ENCODE measurements at places on chromosomes 11 and 22.

DNA sequence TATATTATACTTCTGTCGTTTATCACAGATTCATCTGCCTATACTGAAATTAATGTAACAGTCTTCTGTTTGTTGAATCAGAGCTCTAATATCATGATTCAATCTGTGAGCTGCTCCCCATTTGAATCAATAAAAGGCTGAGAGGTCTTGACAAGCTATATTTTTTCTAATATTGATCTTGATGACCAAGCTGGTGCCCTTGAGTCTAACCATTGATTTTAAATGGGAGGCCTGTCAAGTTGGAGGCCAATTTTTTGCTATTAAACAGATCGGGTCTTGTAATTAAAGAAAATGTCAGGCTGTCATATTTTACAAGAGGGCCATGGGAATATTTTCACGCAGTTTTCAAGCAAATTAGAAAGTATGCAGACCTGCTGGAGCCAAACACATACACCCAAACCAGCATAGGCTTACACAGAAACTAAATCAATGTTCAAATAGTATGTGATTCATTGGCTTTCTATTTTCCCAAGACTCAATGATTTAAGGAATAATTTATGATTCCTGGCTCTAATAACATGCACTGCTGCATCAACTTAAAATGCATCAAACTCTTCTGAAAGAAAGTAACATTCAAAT lies 286.9 kb downstream of the CNTN5 start:
- no peak for DNase-seq

- DNase-seq = no peak
Observed at GRCh38 chr22:35601743-35602615, 15.2 kb downstream of the MB start.

DNA sequence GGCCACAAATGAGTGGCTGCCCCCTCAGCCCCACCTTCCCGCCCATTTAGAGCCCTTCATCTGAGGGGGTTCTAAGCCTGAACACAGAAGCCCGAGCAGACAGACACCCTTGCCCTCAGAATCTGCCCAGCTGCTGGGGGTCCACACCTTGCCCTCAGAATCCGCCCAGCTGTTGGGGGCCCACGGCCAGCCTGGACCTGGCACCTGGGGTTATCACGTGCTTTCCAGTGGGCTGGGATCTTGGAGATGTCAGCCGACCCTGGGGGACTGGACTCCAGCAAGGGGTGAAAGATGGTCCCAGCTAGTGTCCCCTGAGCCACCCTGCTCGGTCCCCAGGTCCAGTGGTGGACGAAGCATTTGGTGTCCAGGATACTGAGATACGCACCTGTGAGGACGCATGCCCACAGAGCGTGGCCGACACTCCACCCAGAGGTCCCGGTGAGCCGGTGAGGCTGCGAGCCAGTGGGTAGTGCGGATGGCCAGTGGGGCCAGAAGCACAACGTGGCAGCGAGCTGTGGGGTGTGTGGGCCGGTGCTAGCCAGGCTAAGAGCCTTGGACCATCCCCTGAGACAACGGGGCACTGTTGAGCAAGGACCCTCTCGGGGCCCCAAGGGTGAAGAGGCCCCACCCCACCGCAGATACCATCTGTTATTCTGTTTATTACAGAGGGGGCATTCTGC lies 3.1 kb upstream of the CTSD start:
- no peak for DNase-seq

GRCh38 chr11:63227521-63228107 lies 15.8 kb downstream of the SLC22A25 start:
- DNase-seq = no peak

DNA sequence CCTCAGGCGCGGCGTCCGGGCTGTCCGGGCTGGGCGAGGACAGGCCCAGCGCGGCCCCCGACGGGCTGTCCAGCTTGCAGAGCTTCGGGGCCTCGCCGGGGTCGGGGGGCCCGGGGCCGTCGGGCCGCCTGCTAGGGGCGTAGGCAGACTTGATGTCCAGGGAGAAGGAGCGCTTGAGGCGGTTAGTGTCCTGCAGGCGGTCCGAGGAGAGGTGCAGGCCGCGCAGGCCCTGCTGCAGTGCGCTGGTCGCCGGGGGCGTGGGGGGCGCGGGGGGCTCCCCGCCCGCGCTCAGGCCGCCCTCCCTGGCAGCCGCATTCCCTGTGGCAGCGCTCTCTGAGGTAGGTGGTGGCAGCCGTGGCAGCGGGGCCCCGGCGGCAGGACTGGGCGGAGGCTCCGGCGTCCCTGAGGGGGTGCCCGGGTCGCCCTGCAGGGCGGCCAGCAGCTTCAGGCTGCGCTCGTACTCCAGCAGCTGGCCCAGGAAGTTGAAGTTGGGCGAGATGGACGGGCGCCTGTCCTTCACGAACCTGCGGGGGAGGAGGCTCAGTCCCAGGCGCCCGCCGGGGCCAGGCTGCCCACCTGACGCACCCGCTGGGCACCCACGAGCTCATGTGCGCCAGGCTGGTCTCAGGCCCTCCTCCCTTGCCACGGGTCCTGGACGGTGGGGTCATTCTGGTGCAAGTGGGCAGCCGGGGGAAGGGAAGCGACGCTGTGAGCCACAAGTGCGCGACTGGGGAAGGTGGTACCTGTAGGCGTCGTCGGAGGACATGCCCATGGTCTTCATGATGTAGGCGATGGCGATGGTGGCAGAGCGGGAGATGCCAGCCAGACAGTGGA lies 14.8 kb downstream of the DUSP8 start:
- DNase-seq = no peak

GRCh38 chr11:120823159-120823558 lies 200.7 kb upstream of the TBCEL start:
- DNase-seq = no peak

GRCh38 chr11:76760236-76760635 lies 22.9 kb upstream of the TSKU start:
- DNase-seq = no peak

DNA sequence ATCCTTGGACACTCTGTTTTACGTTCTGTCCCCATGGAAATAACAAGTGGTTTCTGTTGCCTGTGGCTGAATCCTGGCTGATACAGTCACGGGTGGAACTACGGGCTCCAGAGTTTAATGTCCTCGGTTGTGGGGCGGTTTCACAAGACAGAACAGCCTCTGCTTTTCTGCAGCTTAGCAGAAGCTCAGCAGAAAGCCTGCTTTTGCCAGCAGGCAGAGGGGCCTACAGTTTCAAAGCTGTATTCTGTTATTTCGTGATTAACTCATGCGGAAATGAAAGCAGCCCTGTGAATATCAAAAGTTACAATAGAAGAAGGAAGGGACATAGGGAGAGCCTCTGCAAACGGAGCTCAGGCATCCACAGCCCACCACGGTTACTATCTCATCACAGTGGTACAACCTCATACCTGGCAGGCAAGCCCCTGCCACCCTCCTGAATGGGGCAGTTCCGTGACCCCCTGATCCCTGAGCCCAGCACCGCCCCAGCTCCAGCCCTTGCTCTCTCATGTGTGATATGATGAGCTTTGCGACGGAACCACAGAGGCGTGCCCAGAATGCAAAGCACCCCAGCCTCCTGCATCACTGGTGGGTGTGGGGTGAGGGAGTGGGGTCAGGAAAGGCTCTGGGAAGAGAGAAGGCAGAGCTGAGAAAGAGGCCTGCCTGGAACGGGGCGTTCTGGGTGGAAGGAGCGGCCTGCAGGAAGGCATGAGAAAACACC lies 360.6 kb downstream of the BRD1 start:
- DNase-seq = no peak

DNA sequence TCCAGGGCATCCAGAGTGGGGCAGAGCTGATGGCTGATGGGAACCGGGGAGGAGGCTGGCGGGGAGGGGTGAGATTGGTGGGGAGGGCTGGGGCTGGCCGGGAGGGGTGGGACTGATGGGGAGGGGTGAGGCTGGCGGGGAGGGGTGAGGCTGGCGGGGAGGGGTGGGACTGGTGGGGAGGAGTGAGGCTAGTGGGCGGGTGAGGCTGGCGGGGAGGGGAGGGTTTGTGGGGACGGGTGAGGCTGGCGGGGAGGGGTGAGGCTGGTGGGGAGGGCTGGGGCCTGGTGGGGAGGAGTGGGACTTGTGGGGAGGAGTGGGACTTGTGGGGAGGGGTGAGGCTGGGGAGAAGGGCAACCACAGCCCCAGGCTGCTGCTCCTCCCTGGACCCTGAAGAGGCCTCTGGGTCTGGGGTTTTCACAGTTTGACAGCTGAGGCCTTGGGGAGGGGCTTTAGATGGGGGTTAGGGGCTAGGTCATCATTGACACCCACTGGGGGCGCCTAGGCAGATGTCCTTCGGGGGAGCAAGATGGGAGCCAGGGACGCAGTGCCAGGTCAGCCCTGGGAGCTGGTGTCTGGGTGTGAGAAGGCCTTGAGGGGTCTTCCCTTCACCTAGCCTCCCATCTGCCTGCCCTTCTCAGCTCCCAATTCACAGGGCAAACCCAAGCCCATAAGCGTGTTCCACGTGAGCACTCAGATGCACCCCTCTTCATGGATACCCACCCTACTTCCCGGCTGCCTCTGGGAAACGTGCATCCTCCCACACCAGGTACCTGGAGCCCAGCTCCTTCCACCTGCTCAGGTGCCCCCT lies 26.7 kb downstream of the PARVG start:
- DNase-seq = no peak

DNA sequence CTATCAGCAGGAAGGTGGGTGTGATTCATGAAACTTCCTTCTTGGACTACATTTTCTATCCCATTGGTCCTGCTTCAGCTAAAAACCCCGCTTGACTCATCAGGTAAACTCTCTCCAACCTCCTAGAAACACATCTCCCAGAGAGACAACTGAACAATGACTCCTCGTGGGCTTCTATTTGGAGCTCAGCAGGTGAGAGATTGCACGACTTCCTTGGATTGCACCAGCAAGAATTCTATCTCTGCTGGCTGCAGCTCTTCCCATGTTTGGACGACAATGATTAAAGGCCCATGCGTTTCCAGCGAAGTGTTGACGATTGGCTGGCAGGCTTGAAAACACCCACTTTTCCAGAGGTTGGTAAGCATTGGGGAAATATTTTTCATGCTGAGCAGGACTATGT lies 216.1 kb upstream of the NTM start:
- no peak for DNase-seq

DNA sequence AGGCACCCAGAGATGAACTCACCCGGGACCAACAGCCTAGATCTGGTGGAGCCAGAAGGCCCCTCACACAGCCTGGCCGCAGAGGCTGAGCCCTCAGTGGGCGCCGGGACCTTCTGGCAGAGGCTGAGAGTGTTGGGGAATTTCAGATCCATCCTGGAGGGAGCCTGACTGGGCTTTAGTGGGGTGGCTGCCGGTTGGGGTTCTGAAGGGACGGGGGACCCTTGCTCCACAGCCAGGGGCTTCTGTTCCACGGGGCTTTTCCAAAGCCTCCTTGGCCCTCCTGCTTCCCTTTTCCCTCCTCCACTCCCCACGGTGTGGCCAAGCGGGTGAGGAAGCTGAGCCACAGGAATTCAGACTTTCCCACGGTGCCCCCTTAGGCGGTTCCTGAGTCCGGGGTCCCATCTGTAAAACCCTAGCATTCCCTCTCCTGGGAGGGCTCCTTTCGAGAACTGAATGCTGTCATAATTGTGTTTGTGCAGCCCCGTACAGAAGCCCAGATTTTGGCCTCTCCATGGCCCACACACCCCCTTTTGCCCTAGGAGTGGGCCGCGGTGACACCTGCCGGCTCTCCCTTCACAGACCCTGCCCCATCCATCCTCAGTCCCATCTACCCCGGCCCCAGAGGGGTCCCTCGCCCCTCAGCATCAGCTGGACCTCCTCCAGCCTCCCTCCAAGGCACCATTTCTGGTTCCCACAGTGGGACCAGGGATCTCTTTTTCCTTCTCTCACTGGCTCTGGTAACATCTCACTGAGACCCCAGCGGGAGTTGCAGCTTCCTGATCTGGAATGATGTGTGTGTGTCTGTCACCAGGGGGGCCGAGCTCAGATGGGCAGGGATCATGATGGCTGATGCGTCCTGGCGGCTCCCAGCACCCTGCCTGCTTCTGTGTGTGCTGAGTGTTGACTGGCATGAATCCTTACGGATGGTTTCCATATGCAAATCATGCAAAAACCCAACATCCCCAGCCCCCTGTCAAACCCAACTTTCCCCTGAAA lies 1048.4 kb downstream of the TBC1D22A start:
- no peak for DNase-seq

- DNase-seq = no peak
Observed at GRCh38 chr11:12827929-12828812, 153.9 kb downstream of the TEAD1 start.

DNA sequence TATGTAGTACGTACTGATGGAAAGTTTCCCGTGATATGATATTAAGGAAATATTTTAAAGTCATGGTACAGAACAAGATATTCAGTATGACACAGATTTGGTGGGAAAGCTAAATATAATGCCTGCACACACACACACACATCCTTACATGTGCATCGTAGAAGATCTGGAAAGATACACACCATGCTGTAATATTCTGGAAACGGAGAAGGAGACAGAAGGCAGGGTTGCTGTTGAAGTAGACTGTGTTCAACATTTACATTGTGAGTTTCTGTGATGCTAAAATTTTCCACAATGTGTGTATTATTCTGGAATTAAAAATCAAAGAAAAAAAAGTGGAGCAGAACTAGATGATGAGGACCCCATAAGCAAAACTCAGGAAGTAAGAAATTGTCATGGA lies 118.0 kb downstream of the RRAS2 start:
- DNase-seq = no peak

DNA sequence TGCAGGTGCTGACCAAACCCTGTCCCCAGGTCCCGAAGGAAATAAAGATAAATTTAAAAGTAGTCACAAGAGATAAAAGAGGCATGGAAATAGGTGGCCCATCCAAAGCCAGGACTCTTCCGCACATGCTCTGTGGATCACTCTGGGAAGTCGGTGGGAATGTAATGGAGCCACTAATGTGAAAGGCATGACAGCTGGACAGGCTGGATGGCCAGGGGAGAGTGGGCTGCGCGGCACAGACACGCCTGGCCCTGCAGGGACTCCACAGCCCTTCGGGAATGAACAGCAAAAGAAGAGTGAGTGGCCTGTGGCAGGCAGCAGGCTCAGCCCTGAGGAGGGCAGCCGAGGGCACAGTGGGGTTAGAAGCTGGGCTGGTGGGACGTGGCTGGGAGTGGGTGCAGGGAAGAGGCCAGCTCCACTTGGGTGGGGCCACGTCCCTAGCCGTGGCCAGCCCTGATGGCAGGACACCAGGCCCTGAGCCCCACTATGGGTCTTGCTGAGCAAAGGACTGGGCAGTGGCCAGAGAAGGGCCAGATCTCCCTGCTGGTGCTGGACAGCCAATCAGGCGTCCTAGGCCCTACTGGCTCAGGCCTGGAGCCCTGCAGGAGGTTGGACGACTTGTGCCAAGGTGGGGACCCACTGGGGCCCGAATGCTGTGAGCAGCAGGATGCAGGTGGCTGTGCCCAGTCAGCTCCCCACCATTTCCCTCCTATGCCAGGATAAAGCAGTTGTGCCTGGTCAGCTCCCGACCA lies 31.3 kb upstream of the GNB1L start:
- no peak for DNase-seq

GRCh38 chr11:120344302-120345004 lies 8.2 kb downstream of the ARHGEF12 start:
- peak; percentile 11 for DNase-seq

DNA sequence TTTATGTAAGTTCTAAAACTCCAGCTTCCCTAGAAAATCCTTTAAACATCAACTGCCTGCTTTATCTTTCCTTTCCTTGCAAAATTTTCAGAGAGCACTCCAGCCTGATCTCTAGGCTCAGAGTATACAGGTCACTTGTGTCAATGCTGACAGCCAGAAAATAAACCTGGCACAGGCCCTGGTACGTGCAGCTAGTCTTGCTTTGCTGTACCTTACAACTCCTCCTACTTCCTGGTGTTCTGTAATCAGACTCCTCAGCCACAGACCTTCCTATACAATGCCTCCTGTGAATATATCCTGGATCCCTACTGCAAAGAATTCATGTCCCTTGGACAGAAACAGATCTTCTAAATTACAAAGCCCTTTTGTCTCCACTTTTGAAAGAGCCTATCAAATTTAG lies 24.2 kb upstream of the TMEM123 start:
- no peak for DNase-seq

Measured in stimulated activated CD8-positive, alpha-beta memory T cell treated with anti-CD3 and anti-CD28 coated beads, Interleukin-2, amount 100 ng/mL, for 1 hour (primary cell).